ENCODE measurements at places on chromosomes 13 and 19.

DNA sequence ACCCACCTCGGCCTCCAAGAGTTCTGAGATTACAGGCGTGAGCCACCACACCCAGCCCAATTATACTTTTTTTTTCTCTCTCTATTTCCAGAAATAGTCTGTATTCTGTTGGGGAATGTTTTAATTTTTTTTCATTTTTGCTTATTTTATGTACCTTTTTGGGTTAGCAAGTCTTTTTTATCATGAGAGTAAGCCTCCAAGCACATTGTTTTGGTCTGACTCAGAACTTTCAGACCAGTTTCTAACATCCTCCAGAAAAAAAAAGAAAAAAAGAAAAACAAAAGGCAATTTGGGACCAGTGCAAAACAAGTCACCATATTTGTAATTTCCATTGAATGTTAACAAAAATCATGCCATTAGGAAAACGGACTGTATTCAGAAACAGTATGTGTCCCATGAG, 1465.5 kb downstream of the SLITRK5 start:
- DNase-seq = no peak

DNA sequence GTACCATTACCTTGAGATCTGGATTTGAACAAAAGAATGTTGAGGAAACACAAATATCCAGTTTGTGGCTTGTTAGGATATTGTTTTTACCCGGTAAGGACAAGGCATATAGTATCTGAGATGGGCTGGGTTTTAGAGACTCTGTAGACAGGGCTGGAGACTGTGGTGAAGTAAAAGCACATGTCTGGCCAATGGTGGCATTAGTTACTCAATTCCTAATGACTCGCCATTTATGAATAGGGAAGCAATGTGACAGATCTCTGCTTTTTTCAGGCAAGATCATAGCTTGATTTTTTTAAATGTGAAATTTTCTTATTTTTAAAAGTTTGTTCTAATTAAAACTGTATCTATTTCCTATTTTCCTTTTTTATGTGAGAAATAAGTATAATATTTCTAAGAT, 371.1 kb upstream of the SPRY2 start:
- DNase-seq = no peak

GRCh38 chr19:20103091-20103740, 25.4 kb downstream of the ZNF90 start:
- DNase-seq = no peak

GRCh38 chr13:112671359-112671758, 18.5 kb upstream of the ATP11A start:
- no peak for DNase-seq
